ENCODE measurements at places on chromosomes 11 and 22.

GRCh38 chr11:91136631-91137030, 913.8 kb upstream of the CHORDC1 start:
- peak; percentile 66 for DNase-seq

DNA sequence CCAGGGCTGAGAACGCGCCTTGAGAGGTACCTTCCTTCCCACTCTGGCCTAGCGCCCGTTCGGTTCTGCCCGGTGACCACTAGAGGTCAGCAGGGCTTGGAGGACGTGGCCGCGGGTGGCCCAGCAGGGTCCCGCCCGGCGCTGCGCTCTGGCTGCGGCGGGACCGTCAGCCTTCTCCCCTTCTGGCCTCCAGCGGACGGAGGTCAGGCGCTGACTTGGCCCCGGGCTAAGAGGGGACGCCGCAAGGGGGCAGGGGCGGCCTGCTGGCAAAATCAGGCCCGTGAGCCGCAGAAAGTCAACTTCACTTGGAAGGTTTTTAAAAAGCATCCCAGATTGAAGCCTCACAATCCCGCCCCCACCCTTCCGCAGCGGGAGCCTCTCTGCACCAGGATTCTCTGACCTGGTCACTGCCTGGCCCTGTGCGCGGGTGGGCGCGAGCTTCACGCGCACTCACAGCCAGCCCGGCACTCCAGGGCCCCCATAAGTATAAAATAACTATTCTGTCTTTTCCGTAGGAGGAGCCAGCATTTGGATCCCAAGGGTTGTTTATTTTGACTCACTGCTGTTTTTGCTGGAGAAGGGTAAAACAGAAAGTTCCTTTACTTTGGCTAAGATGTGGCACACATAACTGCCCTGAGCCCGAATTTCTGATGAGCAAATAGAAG, 23.2 kb upstream of the ZBTB16 start:
- DNase-seq, result peak; percentile 39

DNA sequence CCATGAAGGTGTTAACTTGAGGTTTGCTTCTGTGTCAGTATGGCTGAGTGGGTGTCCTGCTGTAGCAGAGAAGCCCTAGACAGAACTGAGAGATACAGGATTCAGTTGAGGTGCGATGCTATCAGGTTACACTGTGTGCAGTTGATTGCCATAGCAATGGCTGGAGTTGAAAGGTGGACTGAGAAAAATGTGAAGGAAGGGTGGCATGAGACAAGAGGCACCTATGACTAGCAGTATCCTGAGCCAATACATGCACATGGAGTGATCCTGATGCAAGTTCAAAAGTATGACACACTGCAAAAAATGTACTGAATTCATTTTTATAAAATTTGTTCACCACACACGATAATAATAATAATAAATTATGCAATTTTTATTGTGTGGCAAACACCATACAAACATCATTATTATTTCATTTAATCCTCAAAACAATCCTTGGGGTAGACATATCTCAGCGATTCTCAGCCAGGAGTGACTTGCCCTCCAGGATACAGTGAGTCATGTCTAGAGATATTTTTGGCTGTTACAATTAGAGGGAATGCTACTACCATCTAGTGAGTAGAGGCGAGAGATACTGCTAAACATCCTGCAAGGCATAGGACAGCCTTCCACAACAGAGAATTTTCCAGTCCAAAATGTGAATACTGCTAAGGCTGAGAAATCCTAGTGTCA, 3.9 kb upstream of the PIWIL4 start:
- DNase-seq, result peak; percentile 68

DNA sequence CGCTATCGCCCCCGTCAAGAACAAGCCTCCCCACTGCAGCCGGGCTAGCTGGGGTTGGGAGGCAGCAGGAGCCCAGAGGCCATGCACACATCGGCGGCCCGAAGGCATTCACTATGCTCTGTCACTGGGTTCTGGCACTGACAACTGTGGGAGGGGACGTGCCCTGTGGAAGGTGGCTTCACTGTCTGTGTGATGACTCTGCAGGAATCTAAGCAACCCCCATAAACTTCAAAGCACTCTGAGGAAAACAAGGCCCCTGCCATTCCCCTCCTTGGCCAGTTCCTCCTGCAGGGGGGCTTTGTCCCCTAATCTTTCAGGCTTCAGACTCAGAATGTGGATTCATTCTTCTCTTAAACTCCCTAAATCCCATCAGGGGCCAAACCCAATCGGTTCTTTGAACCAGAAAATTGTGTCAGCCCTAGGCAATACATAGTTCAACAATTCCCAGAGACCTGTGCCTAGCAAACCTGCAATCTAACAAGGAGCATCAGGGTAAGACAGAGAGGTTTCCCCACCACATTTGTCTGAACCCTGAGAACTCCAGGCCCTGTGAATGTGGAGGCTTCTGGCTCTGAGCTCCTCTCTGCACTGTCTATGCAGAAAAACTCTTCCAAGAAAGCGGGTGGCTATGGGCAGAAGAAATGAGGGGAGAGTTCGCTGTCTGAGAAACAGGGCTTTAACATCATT, 1477.2 kb downstream of the TBC1D22A start:
- DNase-seq, result no peak

GRCh38 chr22:45793892-45794291, 122.3 kb downstream of the ATXN10 start:
- DNase-seq, result no peak

DNA sequence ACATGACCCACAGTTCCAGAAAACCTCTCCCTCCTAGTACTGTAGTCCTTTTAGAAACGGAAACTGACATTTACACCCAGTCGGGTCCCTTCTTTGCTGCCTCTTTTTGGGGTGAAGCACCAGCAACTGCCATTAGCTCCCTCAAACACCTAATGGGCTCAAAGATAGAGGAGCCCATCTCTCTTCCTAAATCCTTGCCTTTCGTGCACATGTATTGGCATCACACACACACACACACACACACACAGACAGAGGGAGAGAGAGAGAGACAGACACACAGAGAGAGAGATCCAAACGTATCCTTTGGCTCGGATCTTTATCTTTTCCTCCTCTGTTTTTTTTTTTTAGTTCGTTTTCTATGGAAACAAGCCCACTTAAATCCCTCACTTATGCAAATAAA, 716 bp downstream of the GRM5 start:
- no peak for DNase-seq

GRCh38 chr11:44673688-44674087, 53.1 kb upstream of the TSPAN18 start:
- no peak for DNase-seq

- DNase-seq, result no peak
Measured at GRCh38 chr11:45917286-45917622, 423 bp downstream of the PEX16 start.

DNA sequence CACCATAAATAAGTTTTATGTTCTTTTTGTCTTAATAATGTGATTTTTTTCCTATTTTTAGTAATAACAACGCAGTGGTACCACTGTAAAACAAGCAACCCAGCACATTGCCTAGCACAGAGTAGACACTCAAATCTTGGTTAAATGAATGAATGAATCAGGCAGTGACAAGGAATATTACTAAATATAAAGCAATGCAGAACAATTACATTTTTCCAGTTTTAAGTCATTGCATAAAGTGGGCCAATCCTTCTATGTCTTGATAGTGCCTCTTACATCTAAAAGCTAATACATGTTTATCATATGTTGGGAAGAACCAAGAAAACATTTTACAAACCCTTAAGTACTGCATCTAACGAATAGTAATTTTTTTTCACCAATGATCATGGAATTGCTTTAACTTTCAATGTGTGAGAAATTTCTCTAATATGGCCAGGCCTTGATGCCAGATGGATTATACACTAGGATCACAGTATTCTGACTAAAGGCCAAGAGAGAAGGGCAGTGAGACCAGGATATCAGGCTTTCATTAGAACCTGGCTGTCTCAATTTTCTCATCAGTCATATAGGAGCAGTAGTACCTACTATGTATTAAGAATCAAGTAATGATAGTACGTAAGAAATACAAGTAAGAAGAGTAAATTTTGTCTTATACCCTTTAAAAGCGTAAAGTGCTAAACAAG, 88.5 kb downstream of the TRIM44 start:
- DNase-seq, result no peak

DNA sequence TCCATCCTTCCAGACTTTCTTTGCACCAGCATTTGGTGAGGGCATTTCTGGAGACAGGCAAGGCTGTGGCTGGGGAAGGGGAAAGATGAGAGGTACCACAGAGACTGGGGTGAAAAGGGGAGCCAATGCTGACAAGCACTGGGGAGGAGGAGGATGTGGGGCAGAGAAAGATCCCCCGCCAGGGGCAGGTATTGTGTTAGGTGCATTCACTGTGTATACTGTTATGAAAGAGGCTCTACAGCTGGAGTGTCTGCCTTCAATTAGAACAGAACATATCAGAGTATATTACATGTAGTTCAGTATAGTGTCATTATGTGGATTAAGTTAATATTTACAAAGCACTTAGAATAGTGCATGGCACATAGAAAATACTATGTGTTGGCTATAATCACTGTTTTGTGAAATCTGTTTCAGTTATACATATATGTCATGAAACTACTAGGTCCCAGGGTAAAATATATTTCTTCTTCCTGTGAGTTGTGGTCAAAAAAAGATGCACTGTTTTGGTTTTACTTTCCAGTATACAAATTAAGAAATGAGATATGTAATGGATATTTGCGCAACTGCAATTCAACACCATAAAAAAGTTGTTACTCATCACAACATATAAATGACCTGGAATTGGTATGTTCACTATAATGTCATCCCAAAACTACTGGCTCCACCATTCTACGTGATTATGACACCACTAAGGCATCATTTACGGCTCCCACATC, 8.4 kb downstream of the MSANTD2 start:
- DNase-seq, result no peak

DNA sequence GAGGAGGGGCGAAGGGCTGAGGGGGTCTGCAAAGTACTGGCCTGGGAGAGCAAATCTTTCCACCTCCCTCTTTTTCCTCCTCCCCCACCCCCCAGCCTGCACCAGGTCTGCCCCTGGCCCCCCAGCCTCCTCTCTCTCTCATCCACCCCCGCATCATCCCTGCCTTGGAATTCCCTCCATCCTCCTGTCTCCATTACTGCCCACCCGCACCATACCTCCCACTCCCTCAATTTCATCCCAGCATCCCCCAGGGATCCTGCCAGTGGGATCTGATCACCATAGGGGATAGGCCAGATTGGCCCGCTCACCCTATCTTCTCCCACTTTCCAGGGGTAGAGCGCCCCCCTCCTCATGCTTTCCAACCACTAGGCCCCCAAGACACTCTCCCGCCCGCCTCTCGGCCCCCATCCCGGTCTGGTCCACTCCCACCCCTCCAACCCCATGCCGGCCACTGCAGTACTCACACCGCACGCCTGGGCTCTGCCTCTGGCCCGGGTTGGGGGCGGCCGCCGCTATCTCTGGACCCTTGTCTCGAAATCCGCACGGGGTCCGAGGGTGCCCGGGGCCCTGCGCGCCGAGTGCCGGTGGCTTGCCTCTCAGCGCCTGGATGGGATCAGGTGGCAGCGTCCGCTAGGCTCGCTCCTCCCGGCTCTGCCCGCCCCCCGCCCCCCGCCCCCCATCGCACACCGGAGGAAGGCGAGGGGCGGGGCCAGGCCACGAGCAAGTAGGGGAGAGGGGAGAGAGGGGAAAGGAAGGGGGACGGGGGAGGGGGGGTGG, at the start of gene GAL3ST3:
GAL3ST3 (minus strand) TSS at position 615 of the 777 bp plus-strand sequence. CDS start 3,746 bp downstream, outside the sequence.
- DNase-seq, result no peak

DNA sequence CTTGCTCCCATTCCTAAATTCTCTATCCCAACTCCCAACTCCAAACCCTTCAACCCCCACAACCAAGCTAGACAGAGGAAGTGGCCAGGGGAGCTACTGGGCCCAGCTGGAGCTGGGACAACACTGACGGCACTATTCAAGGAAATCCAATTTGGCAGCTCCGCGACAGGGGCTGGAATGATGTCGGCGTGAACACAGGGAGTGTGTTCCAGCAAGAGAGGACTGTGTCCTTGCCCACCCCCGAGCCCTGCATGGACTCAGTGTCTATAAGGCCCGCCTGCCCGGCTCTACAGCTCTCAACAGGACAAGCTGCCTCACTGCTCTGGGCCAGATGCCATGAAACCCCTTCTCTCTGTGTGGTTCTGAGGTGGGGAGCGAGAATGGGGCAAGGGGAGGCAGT, 11.3 kb downstream of the PCSK7 start:
- no peak for DNase-seq

DNA sequence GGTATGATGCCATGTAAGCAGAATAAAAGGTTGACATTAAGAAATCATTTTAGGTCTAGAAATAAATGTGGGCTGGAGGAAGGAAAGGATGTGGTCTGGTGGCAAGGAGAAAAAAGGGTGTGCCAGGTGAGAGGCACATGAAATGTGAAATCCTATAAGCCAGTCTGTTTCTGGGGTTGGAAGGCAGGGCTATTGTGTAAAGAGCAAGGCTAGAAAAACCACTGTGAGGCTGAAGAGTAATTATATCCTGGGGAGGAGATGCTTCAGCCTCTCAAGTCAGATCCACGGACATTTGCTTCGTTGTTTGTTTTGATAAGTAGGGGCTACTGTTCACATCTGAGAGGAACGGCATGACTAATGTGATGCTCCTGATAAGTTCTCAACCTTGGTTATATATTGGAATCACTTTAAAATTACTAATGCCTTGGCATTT, 77.5 kb upstream of the CTSC start:
- peak; percentile 65 for DNase-seq

DNA sequence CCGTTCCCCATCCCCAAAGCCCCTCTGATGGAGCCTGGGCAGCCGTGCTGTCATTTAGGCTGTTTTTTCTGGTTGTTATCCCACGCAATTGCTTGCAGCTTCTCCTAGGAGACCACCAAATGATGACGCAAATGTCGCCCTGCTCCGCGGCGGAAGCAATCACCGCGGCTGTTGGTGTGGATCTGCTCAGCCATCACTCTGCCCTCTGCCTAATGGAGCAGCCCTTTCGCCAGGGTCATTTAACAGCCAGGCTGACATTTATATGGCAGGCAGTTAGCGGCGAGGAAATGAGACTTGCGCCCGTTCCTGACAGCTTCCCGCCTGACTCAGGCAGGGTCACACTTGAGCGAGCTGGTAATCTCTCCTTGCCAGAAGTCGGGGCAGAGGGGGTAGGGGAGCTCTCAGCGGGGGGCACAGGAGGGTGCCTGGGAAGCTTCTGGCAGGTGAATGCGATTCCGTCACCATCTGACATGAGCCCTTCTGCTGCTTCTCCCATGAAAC, 97.9 kb upstream of the RTL6 start:
- DNase-seq, result no peak

DNA sequence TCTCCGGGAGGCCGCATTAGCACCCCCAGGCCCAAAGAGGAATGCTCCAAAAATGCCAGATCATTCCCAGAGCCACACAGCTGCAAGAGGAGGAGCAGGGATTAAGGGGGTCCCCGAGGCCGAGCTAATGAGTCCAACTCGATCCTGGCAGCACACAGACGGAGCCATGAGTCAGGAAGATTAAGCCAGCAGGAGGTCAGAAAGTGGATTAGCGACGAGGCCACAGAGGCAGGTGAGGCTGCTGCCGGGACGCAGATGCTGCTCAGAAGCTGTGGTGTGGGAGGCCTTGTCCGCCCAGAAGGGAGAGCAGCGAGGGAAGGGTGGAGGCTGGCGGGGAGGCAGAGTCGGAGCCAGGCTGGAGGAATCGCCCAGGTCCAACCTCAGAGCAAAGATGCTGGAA, 120.5 kb downstream of the SHANK2 start:
- DNase-seq, result no peak

- DNase-seq, result no peak
Measured at GRCh38 chr11:98895936-98896335, 124.8 kb upstream of the CNTN5 start.

Measured in HT1080 (cell line).